Heart right ventricle (tissue), 16 donors: ENCODE measurements at places on chromosomes 7 and 10. TPM values are rescaled to one million over a fixed set of nuclear protein-coding genes. Genes with fewer than 3 reads are reported as not detected.

SEMA3A gene
- 0.19 TPM for polyA plus RNA-seq

RELN gene
- 1.0 TPM for polyA plus RNA-seq

HSPA12A gene
- 7.2 TPM for polyA plus RNA-seq

TMEM236 gene
- polyA plus RNA-seq: 0.37 TPM

MUC3A gene
- 3.5 TPM for polyA plus RNA-seq

- no peak for DNase-seq
These were observed 32.9 kb upstream of the ELFN1 start for GRCh38 chr7:1637155-1637554.

GRCh38 chr10:78542521-78542920 lies 508.9 kb downstream of the RPS24 start:
- DNase-seq: no peak

DNA sequence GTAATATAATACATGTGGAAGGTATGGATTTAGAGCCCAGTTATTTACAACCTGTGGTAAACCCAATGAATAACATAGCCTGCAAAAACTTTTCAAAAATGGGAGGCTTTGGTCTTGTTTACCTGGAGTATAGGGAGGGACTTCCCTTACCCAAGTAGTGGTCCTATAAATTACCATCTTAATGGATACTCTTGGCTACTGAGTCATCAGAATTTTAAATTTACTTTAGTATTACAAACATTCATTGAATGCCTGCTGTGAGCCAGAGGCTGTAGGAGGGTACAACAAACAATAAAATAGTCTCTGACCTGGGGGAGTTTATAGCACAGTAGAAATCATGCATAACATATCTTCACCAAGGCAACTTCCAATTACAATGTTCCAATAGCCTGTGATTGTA lies 365.1 kb downstream of the BBS9 start:
- DNase-seq: no peak

- DNase-seq: no peak
These were observed 185.3 kb upstream of the GPR26 start for GRCh38 chr10:123480845-123481244.

GRCh38 chr10:79070606-79071395 lies 2.0 kb downstream of the ZMIZ1 start:
- DNase-seq: peak; percentile 89
